Activated naive CD4-positive, alpha-beta T cell treated with Interleukin-2 at 50 U/mL for 16 hours (primary cell): ENCODE measurements at places on chromosomes 2 and 18.

DNA sequence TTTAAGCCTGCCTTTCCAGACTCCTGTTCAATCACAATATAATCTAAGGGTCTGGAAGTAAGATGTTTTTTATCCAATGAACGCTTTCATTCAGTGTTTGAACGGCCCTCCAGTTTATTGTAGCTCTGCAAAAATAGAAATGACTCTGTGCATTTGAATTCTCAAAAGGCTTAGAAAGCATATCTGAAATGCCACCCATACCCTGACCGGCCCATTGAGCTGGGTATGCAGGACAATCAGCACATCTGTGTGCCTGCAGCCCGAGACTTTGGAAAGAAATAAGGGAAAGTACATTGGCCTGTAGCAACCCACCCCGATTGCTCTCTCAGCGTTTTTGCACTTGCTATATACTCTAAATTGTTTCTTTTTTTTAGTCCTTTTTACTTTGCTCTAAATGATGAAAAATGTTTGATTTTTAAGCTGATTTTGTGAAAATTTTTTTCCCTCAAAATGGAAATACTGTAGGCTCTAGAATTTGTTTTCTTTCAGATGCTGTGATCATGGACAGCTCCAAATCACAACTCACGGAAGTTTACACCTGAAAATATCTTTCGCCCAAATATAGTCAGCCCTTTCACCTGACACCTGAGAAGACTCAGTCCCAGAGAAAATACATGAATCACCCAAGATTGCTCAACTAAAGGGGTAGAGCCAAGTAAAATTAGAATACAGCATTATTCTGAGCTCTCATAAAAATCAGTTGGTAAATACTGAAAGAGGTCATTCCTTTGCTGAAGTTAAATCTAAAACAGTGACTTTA lies 194.5 kb upstream of the SIX3 start:
- DNase-seq: no peak

GRCh38 chr2:41129988-41130387 lies 678.1 kb upstream of the SLC8A1 start:
- no peak for DNase-seq

GRCh38 chr18:35029103-35029502 lies 12.1 kb upstream of the MAPRE2 start:
- DNase-seq: no peak

DNA sequence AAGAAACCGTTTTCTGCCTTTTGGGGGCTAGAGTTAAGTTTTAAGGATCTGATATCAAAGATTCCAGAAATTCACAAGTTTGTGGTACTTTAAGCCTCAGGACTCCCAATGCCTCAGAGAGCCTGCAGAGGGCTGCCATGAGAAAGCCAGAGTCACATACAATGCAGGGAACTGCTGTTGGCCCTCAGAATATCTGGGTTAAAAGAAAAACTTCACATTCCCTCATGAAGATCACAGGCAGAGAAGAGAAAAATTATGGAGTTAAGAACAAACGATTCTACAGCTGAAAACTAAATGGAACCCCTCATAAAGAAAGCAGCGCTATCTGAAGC lies 39.5 kb downstream of the HDAC4 start:
- DNase-seq: no peak

DNA sequence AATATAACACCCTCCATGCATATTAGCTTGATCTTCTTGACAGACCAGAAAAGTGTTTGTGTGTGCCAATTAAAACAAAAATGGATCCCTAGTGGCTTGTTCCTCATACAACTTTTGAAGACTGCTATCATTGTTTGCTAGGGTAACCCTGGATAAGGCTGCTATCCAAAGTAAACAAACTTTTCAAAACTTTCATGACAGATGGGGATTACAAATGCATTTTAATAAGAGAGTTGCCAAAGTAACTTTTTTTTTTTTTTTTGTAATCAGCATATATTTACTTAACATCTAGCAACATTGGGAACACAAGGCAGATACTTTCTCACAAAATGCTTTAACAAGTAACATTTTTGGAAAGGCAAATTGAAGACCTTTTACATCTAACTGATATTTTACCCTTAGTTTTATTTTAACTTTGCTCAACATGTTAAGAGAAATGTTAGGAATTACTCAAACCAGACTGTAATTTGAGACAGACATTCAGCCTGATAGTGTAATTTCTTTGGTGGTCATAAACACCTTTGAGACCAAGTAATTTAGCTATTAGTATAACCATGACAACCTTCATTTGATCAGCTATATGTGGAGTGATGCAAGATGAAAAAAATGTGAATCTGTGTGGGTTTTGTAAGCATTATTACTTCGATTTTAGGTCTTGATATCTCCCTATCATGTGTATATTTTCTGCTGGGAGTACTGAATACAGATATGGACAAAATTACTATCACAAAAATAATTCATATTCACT lies 300.9 kb downstream of the ARHGAP15 start:
- no peak for DNase-seq

- no peak for DNase-seq
Measured at GRCh38 chr2:169714699-169715098, 18.9 kb upstream of the KLHL23 start.

- DNase-seq: no peak
Measured at GRCh38 chr2:1010415-1010930, 59.8 kb downstream of the SNTG2 start.

DNA sequence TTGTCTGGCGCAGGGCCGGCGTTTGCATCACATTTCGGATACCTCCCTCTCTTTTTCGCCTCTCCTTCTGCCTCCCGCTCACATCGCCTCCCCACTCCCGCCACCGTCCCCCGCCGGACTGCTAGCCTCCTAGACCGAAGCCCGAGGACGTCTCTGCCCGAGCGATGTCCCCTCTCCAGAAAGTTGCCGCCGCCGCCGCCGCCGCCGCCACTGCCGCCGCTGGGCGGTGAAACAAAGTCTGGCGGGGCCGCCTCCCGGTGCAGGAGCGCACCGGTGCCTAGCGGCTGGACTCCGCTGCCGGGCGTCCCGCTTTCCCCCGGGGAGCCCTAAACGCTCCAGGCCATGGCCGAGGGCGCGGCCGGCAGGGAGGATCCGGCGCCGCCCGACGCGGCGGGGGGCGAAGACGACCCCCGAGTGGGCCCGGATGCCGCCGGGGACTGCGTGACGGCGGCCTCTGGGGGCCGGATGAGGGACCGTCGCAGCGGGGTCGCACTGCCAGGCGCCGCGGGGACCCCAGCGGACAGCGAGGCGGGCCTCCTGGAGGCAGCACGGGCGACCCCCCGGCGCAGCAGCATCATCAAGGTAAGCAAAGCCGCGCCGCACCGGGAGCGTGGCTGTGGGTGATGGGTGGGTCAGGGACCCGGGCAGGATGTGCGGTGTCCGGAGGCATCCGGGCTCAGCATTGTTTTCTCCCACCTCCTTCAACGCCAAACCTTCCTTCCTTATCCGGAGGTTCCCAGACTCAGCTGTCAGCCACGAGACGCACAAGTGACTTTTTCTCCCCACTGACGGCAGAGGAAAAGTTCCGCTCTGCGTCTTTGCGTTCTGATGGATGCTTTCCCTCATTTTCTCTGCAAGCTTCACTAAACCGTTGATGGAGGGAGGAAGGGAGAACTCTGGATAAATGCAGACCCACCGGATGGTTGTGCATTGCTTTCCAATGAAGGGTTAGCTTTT lies 643 bp downstream of the PLCL1 start:
- peak; percentile 41 for DNase-seq

DNA sequence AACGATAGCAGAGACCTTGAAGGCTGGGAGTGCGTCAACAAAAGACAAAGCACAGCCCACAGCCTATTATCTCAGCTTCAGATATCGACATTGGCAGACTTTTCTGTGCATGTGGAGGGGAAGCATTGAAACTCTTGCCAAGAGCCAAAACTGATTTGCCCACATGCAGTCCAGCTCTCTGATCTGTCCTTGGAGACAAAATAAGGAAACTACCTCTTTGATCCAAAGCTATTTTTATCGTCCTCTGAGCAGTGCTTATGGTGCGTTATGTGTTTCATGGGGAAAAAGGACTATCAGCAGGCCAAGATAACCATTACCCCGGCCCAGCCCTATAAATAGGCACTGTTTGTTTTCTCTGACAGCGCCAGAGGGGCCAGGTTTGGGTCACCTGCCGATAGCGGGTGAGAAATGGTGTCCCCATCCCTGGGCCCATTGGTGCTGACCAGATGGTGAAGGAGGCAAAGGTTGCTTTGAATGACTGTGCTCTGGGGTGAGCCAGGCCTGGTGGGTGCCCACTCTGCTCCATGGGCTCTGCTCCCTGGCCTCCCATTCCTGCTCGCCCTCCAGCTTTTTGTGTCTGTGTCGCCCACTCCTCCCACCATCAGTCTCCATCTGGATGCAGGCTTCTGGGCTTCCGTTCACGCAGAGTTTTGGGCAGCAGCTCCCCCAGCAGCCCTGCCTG lies 176.1 kb upstream of the HS6ST1 start:
- DNase-seq: no peak

DNA sequence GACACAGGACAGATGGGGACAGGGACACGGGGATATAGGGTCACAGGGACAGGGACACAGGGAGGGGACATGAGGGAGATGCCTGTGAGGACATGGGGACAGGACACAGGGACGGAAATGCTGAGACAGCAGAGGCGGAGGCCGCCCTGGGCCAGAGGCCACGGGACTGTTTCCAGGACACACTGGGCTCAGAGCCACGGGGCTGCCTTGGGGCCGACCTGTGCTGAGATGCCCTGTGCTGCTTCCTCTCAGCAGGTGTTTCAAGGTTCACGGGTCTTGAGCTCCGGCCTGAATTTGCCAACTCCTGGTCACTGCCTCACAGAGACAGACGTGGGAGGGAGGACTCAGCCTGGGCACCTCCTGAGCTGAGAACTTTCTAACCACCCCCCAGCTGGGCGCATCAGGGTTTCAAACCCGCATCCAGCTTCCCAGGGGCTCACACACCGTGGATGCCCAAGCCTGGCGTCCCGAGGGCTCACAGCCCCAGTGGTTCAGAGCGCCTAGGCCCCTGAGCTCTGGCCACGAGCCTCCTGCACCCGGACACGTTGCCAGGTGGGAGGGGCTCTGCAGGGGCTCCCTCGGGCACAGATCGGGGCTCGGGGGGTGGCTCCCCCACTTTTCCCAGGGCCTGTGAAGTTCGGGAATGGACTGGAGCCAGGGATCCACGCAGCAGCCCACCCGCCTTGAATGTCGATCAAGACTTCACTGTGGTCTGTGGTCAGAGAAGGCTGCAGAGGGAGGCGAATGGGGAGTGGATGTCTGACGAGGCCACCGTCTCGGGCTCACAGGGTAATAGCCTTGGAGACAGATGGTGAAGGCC lies 64.1 kb downstream of the SLC66A2 start:
- DNase-seq: no peak

DNA sequence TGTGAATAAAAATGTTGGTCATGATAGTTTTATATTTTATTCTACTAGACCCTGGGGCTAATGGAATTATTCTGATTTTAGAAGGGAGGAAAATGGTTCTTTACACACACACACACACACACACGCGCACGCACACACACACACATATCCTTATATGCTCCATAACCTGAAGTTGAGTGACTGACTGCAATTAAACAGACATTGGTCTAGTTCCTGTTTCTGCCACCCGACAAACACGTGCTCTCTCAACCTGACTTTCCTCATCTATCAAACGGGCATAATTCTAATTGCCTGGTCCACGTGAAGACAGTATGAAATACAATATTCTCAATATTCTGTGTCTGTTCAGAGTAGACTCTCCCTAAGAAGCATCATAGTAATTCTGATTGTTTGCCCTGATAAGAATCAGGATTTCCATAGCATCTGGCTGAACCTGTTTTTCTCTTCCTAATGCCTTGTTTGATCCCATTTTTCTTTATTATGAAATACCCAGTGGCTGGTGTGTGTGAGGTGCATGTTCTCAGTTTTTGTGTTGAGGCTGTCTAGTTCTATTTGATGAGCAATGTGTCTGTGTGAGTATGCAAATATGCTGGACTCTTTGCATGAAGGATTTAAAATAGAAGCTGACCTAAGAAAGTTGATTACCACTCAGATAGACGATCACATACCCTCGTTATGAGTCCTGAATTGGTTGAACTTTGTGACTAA lies 51.0 kb downstream of the SETBP1 start:
- no peak for DNase-seq

DNA sequence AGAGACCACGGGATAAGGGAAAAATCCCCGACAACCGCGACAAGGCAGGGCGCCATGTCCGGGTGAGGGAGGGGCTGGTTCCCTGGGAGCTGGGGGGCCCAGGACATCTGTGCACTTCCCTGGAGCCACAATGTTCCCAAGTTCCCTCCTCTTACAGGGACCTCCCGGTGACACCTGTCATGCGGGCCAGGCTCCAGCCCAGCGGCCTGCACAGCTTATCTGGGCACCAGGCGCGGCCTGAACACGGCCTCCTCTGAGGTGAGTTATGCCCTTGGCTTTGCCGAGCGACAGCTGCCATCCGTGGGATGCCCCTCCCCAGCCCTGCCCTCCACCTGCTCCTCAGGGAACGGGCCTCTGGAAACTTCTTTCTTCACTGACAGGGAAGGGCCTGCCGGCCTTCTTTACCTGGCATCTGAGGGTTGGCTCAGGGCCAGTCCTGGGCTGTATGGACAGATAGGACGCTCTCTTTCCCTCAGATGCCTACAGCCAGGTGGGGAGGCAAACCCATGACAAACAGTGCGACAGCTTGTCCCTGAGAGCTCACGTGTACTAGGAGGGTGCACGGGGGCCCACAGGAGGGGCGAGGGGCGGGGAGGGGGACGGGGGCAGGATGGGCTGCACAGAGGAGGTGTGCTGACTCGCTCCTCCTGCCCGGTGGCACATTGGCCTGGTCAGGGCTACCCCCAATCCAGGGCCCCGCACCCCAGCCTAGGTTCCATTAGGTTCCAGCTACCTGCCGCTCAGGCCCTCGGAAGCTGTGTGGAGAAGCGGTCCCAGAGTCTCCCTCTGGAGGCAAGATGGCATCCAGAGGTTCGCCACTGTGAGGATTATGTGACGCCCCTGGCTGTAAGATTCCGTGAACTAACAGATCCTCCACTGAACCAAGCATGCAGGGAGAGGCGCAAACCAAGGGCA lies 34.9 kb upstream of the HPCAL1 start:
- DNase-seq: no peak

GRCh38 chr2:43019536-43020183 lies 206.7 kb downstream of the ZFP36L2 start:
- no peak for DNase-seq

DNA sequence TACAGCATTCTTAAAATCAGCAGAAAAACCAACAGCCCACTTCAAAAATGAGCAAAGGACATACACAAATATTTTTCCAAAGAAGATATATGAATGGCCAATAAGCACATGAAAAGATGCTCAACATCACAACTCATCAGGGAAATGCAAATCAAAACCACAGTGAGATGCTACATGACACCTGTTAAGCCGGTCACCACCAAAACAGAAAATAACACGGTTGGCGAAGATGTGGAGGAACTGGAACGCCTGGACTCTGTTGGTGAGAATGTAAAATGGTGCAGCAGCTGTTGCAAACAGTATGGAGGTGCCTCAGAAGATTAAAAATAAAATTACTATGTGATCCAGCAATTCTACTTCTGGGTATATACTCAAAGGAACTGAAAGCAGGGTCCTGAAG lies 184.8 kb downstream of the INHBB start:
- DNase-seq: no peak

GRCh38 chr2:9141091-9141667 lies 65.4 kb upstream of the ASAP2 start:
- DNase-seq: no peak
